ENCODE measurements at places on chromosomes 4 and X.

DNA sequence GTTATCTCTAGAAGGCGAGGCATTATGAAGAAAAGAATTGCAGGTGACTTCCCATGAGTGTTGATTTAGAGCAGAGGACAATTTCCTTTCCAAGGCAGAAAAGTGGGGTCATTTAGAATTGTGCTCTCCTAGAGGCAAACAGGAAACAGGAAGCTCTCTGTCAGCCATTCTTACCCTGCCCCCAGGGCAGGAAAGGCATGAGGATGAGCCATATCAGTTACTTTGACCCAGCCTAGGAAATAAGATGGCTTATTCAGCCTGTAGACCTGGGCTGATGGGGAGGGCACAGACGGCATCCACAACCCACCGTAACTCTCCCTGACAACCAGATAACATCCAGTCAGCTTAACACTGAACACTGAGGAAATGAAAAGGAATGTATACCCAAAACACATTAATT, 88.8 kb upstream of the KDR start:
- no peak for DNase-seq

- DNase-seq, result no peak
Measured at GRCh38 chr4:74487771-74488170, 42.8 kb downstream of the AREG start.

DNA sequence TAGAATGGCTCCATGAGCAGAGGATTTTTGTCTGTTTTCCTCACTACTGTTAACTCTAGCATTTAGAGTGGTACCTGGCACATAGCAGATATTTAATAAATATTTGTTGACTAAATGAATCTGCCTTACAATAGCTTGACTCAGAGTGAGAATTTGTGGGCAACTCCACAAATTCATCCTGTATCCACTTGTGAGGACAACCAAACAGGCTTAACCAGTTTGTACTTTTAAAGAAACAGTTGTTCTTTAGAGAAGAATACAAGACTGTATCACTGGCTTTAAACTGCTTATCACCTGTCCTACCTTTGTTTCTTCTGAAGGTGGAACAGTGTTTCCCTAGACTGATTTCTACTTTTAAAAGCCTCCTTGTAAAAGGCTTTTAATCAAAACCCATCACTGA, 141.3 kb upstream of the SH3RF1 start:
- DNase-seq, result peak; percentile 13

- DNase-seq, result no peak
Measured at GRCh38 chrX:131225078-131225477, 64.0 kb downstream of the IGSF1 start.

GRCh38 chr4:139084804-139085093, 69.2 kb downstream of the NOCT start:
- DNase-seq, result peak; percentile 29

- no peak for DNase-seq
Measured at GRCh38 chr4:162164906-162165510, 1.2 kb upstream of the FSTL5 start.

DNA sequence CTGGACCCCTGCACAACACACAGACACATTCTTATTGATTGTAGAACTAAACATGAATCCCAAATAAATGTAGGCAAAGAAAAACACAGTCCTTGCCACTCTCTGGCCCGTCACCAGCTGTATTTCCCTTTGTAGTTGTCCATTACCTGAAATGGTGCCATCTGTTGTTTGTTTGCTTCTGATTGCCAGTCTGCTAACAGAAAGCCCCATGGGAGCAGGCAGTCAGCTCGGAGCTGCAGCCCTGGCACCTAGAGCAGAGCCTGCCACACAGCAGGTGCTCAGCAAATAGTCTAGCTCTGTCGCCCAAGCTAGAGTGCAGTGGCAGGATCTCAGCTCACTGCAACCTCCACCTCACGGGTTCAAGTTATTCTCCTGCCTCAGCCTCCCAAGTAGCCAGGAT, 28.9 kb downstream of the CPLX1 start:
- DNase-seq, result no peak

DNA sequence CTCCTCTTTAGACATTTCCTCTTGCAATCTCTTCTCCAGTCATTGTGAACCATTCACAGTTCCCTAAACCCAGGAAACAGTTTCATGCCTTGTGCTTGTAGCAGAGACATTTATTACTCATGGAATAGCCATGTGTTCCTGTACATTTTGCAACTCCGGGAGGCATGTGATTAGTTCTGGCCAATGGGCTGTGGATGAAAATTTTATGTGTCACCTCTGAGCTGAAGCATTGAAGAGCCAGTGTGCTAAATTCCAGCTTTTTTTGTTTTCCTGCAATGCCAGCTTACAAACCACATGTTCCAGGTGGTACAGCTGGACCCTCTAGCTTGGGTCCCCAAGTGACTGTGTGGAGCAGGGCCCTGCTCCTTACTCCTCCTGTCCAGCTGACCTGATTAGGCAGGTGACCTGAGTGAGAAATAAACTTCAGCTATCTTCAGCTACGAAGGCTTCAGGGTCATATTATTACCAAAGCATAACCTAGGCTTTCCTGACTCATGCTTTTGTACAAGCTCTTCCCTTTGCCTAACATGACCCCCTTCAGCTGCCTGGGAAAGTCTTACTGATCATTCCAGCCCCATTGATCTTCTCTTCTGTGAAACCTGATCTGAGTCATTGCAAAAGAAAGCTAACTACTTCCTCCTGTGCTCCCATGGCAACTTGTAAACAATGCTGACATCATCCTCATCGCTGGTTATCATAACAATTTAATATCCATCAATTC, 200.4 kb downstream of the PTTG2 start:
- no peak for DNase-seq

- no peak for DNase-seq
Measured at GRCh38 chr4:61604054-61604453, 403.9 kb downstream of the ADGRL3 start.

DNA sequence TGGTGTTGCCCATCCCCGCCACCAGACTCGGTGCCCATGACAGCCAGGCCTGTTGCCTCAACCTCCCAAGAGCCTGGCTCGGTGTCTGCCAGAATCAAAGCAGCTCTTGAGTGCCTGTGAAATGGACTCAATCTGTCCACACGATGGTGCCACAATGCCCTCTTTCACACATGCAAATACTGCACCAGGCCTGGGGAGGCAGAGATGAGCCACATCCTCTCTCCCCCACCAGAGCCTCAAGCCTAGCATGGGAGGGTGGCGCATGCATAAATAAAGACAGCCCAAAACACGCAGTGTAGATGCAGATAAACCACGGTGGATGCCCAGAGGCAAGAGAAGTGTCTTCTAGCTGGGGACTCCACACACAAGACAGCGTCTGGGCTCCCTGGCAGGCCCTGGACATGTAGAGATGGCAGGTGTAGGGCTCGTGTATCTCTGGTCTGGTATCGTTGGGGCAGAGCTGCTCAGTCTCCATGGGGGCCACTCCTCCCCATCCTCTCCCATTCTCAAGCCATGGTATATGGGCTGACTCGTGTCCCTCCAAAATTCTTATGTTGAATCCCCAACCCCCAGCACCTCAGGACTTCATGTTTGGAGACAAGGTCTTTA, 65.6 kb downstream of the JAKMIP1 start:
- no peak for DNase-seq

- no peak for DNase-seq
Measured at GRCh38 chr4:56183344-56183959, 203.8 kb downstream of the AASDH start.

DNA sequence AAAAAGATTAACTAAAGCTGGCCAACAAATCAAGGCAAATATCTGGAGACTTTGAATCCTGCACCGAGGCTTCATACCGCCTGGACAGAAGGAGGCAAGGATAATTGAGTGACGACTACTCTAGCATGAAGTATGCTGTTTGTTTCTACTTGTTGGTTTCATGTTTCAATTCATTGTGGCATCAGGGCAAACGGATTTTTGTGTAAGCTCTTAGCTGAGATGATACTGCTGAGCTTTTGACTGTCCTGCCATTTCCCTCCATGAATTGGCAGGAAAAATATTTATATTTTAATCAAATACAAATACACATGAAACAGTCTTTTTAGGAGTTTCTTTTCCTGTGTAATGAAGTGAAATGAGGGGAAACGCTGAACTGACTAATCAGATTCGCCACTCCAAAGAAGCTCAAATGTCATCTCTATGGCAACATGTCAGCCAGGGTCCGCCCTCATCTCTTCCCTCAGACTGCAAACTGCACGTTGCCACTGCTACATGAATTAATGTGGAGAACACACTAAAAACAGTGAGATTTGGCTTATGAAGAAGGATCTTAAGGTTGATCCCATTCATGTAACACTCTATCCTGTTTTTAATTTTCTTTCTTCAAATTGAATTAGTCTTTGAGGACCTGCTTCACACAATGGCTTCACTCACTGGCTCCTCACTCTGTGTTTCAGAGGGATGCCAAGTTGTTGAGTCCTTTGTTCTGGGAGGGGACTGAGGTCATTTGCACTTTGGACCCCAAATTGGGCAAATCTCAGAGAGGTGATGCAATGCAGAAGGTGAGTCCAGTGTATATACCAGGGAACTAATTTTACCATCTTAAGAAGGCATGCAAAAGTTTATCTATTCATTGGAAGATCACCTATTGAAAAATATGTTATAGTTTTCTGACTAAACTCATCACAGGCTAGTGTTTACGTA, 149.6 kb upstream of the MID1 start:
- DNase-seq, result no peak

GRCh38 chr4:163166041-163166579, 580 bp downstream of the NAF1 start:
- DNase-seq, result no peak

DNA sequence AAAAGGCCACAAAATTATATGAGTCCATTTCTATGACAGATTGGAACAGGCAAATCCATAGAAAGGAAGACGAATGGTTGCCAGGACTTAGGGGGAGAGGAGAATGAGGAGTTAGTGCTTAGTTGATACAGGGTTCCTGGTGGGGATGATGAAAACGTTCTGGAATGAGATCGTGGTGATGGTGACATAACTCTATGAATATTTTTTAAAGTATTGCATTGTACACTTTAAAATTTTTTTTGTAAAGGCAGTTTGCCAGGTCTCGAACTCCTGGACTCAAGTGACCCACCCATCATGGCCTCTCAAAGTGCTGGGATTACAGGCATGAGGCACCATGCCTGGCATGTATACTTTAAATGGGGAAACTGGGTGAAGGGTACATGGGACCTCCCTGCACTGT, 9.9 kb upstream of the CCNQ start:
- no peak for DNase-seq

GRCh38 chr4:17687237-17687857, 72.9 kb downstream of the MED28 start:
- DNase-seq, result no peak

- no peak for DNase-seq
Measured at GRCh38 chrX:9164533-9165426, 130.9 kb upstream of the FAM9B start.

DNA sequence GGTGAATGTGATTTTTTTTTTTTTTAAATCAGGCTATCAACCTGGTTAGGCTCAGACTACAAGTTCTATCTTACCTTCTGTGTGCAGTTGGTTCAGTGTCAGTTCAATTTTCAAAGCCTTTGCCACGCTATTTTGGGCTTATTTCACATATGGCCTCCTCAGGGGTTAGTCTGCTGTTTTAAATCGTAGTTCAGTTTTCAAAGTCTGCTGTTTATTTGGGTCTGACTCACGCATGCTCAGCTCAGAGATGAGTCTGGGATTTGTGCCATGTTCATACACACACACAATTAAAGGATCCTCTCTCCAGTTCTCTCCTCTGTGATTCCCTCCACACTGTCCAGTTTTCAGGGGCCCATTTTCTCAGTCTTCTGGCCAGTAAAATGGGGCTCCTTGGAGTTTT, 32.3 kb upstream of the ZFX start:
- no peak for DNase-seq

- DNase-seq, result peak; percentile 20
Measured at GRCh38 chrX:14420841-14421240, 108.5 kb upstream of the GLRA2 start.

GRCh38 chrX:916230-916599, 285.6 kb downstream of the SHOX start:
- DNase-seq, result no peak

DNA sequence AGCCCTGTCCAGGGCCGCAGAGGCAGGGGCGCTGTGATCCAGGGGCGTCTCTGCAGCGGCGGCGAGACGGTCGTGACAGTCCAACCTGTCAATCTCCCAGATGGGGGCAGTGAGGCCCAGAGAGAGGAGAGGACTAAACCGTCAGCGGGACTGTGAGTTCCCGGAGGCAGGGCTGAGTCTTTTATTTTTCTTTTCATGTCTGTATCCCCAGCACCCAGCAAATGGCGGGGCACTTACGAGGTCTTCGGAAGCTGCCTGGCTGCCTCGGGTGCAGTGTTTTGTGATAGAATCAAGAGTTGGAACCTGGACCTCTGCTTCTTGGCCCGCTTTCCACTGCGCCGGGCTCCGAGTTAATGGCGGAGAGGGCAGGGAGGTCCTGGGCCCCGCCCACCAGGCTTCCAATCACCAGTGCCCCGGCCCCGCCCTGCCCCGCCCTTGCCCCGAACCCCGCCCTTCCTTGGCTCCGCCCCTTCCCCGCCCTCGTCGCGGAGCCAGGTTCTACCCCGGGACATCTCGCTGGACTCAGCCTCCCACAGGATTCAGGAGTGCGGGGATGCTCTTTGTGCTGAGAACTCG, 35.3 kb upstream of the GRPEL1 start:
- no peak for DNase-seq

GRCh38 chr4:5469861-5470260, 238.5 kb downstream of the EVC2 start:
- no peak for DNase-seq

DNA sequence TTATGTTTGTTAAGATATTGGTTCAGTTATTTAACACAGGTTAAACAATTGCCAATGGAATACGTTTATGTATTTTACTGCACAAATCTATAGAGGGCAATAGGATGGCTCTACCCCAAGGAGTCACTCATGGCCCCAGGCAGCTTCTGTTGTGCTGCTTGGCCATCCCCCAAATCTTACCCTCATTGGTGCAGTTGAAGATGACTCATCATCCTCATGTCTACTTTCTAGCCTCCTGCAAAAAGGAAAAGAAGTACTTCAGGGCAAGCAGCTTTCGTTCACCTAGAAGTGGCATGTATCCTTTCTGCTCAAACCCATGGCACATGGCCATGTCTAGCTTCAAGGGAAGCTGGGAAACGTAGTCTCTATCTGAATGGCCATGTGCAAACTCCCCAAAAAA, 14.2 kb downstream of the PHOX2B start:
- DNase-seq, result no peak

GRCh38 chr4:59671037-59671436, 1529.1 kb upstream of the ADGRL3 start:
- DNase-seq, result no peak
